Ureter (tissue), 1 donor: ENCODE measurements at places on chromosomes 16 and 17. TPM values are rescaled to one million over a fixed set of nuclear protein-coding genes. Genes with fewer than 3 reads are reported as not detected.

DNA sequence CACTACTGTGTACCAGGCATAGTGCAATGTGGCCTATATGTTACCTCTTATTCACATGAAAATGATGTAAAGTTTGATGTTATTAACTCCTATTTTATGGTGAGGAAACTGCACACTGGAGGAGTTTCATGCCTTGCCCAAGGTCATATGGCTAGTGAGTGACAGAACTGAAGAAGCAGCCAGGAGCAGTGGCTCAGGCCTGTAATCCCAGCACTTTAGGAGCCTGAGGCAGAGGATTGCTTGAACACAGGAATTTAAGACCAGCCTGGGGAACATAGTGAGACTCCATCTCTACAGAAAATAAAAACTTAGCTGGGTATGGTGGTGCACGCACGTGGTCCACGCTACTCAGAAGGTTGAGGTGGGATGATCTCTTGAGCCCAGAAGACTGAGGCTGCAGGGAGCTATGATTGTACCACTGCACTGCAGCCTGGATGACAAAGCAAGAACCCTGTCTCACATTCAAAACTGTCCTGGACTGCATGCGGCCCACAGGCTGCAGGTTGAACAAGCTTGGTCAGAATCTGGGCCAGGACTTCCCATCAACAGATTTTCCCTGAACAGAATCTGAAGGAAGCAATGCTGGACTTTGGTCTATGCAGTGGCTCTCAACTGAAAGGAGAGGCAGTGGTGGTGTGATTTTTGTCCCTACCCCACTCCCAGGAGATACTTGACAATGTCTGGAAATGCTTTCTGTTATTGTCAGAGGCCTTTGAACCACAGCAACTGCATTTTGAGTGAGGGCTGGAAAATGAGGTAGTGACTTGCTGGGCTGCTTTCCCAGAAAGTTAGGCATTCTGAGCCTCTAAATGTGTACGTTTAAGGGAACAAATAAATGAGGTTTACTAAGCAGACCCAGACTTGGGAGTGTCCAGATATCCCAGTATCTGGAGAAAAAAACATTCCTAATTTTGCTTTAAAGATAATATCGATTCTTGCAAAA, 479.5 kb downstream of the TMEM114 start:
- DNase-seq = no peak

- DNase-seq = no peak
Measured at GRCh38 chr17:72681844-72682243, 410.6 kb downstream of the SLC39A11 start.

DNA sequence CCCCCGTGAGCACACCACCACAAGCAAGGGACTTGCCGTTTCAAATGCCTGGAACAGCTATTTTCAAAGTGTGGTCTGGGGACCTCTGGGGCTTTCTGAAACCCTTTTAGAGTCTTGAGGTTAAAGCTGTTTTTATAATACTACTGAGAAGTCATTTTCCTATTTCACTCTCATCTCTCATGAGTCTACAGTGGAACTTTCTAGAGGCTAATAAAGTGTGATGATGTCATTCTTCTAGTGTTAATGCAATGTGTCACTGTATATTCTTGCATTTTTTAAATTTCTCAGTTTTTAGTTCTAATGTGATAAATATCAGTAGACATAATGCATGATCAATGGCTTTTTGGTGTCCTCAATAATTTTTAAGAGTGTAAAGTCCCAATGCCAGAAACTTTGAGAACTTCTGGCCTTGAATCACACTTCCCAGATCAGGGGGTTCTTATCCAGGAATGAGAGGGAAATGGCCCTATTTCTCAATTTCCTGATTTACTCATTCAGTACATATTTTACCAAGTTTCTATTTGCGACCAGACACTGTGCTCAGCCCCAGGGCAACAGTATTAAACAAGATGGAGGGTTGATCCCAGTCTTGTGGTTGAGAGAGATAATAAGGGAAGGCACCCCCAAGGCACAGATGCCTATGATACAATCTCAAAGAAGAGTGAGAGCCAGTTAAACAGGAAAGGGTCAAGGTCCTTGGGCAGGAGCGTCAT, 444.0 kb downstream of the HS3ST3B1 start:
- no peak for DNase-seq

- no peak for DNase-seq
Measured at GRCh38 chr16:4900036-4900435, 36.9 kb downstream of the PPL start.

- no peak for DNase-seq
Measured at GRCh38 chr16:88634994-88635670, 3.2 kb upstream of the IL17C start.

GRCh38 chr16:89815639-89816348, 653 bp downstream of the FANCA start:
- no peak for DNase-seq

DNA sequence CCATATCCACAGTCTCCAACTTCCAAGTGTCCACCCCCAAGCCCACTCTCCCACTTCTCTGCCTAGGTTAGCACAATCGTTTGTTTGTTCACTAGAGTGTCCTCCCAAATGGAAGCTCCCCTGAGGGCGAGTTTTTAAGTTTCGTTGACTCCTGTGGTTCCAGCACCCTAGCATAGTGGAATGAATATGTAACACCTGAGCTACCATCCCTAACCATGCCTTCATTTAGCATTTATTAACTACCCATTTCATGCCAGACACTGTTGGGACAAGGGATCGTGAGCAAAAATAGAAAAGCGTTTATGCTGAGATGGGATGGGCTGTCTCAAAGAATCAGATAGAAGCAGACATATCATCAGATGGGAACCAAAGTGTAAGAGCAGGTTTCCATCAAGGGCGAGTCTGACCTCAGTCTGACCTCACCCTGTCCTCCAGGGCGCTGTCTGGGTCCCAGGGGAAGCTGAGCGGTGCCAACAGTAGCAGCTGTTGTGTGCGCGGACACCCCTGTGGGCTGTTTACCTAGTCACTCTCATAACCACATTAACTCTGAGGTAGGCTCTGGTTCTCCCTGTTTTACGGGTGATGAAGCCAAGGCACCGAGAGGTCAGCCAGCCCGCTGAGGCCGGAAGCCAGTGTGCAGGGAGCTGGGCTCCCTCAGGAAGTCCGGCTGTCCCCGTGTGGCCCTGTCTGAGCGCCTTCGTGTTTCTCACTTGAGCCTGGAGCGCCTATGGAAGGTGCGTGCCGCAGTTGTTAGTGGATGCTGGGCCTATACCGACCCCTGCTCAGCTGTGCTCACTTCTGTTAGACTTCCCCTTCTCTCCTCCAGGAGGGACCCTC, 6.2 kb downstream of the CNP start:
- peak; percentile 61 for DNase-seq

DNA sequence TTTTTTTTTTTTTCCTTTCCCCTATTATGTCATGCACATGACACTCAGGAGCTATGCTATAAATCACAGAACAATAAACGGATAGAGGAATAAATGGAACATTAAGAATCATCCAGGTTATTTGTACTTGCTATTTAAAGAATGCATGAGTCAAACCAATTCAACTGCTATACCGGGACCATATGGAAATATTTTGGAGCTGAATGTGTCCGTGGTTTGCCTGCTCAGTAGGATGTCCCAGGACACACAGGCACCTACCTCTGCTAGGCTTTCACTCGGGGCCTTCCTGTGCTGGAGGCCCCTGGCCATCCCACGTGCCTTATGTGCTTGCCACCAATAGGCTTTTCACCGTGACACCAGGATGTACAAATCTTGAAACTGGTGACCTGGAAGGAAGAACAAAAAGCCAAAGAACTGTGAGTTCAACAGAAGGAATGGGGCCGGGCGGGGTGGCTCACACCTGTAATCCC, 15.3 kb upstream of the SEC14L1 start:
- DNase-seq = no peak

GRCh38 chr17:28675980-28676379, 14.0 kb downstream of the SUPT6H start:
- DNase-seq = no peak

- peak; percentile 73 for DNase-seq
Measured at GRCh38 chr16:67481561-67482232, 740 bp upstream of the ATP6V0D1 start.

DNA sequence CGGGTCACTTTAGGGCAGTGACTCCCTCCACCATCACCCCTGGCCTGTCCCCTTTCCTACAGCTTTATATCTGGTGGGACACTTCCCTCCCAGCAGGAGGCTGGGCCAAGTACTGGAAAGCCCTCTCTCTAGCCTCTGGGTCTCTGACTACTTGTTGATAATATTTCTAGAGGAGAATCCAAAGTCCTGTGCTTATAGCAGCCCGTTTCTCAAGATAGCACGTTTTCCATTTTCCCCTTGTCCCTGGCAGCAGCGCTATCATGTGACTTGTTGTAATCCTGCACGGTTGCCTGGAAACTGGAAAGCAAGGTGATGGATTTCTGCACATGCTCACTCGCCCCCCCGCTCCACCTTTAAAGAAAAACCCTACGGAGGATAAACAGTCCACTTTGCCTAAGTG, 3.3 kb upstream of the AXIN2 start:
- no peak for DNase-seq

- no peak for DNase-seq
Measured at GRCh38 chr17:27793168-27793905, 7.0 kb downstream of the NOS2 start.

GRCh38 chr16:4261557-4262172, 11.2 kb downstream of the TFAP4 start:
- DNase-seq = no peak

DNA sequence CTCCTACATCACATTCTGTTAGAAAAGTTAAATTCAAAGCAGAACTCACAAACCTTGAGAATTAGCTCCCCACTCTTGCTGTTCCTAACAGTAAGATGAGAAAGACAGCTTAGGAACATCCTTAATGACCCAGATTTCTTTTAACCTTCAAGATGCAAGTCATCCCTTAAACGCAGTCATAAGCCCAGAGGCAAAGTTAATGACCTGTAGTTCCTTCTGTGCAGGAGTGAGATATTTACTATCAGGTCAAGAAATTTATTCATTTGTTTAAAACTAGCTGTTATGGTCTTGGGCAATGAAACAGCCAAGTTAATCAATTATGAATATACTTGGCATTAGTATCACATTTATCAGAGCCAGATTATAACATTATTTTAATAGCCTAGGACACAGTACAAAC, 37.1 kb downstream of the NXPH3 start:
- DNase-seq = no peak

GRCh38 chr16:27549464-27549745, 308 bp downstream of the GTF3C1 start:
- no peak for DNase-seq

DNA sequence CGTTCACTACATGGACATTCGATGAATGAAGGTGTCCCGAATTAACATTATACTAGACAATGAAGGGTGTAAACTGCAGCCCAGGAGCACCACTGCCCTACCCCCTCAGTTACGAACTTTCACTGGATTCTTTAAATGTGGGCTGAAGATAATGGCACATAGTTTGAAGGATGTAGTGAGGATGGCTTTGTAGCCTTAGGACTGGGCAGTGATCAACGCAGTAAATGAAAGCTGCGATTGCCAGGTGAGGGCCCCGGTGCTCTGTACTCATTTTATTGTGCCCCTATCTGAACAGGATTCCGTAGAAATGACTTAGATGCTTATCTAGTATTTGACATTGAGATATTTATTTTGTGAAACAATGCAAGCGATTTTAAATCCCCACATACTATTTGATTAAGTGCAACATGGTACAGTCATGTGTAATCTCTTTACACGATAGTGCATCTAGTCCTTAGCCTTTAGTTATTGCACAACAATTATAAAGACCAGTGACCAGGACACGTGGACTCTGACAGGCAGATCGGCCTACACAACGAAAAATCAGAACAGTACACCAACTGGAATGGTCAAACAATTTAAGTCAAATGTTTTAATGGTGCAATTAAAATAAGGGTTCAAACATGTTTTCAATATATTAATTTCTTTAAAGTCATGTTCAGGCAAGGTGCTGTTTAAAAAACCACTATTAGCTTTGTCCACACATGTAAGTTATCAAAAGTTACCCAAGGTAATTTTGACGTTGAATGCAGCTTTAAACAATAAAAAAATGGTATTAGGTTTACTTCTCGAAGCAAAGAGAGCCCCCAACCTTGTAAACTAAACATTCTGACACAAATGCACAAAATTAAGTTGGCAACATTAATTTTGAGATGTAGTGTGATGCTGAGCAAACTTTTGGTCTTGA, 17.4 kb upstream of the ERN1 start:
- no peak for DNase-seq

GRCh38 chr16:84603140-84603816, 14.6 kb downstream of the COTL1 start:
- peak; percentile 75 for DNase-seq

GRCh38 chr17:3887804-3888203, 5.0 kb downstream of the CAMKK1 start:
- no peak for DNase-seq

DNA sequence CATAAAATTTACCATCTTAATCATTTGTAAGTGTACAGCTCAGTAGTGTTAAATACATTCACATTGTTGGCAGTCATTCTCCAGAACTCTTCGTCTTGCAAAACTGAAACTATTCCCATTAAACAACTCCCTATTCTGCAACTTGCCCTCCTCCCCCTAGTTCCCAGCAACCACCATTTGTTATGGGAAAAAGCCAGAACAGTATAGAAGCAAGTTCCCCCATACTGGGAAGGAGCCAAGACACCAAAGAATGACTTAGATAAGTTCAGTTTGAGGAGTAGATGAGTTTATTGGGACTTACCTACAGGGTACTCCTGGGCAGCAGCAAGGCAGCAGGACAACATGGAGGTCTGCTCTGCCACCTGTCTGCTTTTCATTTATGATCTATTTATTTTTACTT, 39.3 kb upstream of the TEKT1 start:
- DNase-seq = no peak

DNA sequence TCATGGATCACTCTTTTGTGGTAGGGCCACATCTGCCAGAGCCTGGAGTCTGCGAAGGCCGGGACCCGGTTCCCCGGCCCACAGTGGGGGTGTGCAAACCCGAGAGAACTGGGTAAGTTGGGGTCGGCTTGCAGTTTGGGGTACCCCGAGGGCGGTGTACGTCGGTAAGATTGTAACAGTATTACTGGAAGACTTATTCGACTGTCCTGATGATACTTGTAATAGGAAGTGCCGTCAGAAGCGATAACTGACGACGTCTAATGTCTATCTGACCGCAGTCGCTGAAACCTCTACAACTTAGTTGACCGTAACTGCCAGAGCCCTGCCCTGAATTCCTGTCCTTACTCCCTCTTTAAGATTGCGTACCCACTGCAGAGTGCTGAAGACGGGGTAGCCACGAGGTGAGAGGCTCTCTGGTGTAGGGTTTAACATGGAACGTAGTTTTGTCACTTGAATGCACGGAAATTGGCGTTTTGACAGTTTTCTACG, 24.0 kb downstream of the TRPV2 start:
- no peak for DNase-seq

SEC14L1 gene
- total RNA-seq = 66.7 TPM

DNAI2 gene
- total RNA-seq = not detected

KRTAP9-9 gene
- total RNA-seq = not detected

SLC46A1 gene
- total RNA-seq = 15.4 TPM

PMFBP1 gene
- 1.6 TPM for total RNA-seq

ABI3 gene
- total RNA-seq = 15.2 TPM

SCARF1 gene
- 16.3 TPM for total RNA-seq

NCBP3 gene
- 46.1 TPM for total RNA-seq

SPATA22 gene
- not detected for total RNA-seq

CES5A gene
- total RNA-seq = 0.39 TPM

CACNG5 gene
- not detected for total RNA-seq

PLD2 gene
- 59.1 TPM for total RNA-seq

ASGR1 gene
- total RNA-seq = 2.6 TPM

PRSS27 gene
- total RNA-seq = 3.1 TPM

NEUROD2 gene
- total RNA-seq = not detected
